ENCODE measurements at places on chromosomes 16 and 17.

DNA sequence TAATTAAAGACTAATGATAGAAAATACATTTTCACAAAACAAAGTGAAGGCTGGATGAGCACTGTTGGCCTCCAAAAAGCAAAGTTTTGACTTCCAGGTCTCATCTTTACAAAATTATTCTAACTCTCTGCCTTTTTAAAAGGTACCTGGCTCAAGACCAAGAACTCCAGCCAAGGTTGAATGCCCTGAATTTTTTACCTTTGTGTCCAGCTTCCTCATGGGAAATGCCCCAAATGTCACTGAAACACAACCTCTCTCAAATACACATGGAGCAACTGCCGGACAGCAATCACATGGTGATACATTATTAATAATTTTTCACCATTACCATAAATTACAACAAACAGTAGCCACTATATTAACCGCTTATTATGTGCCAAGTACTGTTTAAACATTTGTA lies 32.2 kb downstream of the ADAMTS18 start:
- no peak for DNase-seq

DNA sequence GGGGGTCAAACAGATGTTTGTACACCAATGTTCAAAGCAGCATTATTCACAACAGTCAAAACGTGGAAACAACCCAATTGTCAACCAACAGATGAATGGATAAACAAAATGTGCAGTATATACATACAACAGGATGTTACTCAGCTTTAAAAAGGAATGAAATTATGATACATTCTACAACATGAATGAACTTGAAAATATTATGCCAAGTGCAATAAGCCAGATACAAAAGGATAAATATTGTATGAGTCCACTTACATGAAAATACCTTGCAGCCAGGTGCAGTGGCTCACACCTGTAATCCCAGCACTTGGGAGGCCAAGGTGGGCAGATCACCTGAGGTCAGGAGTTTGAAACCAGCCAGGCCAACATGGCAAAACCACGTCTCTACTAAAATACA lies 39.9 kb downstream of the UBE2G1 start:
- DNase-seq, result no peak

DNA sequence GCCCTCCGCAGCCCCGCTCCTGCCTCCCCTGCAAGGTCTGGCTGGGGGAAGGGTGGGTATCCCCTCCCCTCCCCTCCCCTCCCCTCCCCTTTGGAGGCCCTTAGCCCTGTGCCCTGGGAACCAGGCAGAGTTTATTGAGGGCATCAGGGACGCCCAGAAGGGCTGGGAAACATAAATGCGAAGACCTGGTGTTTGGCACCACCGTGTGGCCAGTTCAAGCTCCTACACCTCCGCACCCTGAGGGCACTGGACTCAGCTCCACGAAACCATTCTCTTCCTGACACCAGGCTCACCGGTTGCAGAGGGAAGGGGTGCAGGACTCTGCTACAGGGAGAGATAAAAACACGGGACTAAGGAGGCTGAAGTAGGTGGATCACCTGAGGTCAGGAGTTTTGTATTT lies 1.0 kb upstream of the AIPL1 start:
- DNase-seq, result no peak

DNA sequence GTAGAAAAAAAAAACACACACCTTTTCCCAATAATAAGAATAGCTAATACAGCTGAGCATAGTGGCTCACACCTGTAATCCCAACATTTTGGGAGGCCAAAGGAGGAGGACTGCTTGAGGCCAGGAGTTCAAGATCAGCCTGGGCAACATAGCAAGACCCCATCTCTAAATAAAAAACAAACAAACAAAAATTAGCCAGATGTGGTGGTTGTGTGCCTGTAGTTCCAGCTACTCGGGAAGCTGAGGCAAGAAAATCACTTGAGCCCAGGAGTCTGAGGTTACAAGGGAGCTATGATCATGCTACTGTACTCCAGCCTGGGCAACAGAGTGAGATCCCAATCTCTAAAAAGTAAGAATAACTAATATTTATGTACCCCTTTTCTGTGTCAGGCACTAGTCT lies 42.8 kb upstream of the GFOD2 start:
- DNase-seq, result no peak

DNA sequence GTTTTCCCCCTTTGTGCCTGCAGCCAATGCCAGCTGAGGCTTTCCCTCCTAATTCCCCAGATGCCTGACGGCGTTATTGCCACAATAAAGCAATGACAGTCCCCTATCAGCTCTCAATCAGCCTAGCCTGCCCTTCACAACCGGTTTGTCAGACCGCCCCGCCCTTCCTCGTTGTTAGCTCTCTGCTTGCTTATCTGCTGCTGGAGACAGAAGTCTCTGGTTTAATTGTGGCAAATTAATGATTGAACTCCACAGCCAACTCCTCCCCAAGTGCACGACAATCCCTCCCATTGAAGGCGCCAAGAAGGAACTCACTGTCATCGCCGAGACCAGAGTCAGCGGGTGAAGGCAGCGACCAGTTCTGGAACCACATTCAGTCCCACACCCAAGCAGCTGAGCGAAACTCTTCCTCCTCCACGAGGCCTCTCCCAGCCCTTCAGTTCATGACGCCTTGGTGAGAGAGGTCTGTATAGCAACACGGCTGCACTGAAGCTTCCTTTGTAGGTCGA lies 474.4 kb downstream of the SLC39A11 start:
- DNase-seq, result no peak
